ENCODE measurements at places on chromosomes 2 and 18.

DNA sequence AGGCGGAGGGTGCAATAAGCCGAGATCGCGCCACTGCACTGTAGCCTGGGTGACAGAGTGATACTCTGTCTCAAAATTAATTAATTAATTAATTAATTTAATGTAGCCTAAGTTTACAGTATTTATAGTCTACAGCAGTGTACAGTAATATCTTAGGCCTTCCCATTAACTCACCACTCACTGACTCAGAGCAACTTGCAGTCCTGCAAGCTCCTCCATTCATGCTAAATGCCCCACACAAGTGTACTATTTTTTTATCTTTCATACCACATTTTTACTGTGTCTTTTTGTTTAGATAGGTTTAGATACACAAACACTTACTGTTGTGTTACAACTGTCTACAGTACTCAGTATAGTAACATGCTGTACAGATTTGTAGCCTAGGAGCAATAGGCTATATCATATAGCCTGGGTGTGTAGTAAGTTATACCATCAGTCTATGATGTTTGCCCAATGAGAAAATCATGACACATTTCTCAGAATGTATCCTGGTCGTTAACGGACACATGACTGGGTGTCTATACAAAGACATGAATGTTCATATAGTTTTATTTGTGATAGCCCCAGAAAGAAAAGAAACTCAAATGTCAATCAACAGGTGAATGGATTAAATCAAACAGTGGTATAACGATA is 15.8 kb upstream of the RNU2-63P start:
- no peak for DNase-seq

DNA sequence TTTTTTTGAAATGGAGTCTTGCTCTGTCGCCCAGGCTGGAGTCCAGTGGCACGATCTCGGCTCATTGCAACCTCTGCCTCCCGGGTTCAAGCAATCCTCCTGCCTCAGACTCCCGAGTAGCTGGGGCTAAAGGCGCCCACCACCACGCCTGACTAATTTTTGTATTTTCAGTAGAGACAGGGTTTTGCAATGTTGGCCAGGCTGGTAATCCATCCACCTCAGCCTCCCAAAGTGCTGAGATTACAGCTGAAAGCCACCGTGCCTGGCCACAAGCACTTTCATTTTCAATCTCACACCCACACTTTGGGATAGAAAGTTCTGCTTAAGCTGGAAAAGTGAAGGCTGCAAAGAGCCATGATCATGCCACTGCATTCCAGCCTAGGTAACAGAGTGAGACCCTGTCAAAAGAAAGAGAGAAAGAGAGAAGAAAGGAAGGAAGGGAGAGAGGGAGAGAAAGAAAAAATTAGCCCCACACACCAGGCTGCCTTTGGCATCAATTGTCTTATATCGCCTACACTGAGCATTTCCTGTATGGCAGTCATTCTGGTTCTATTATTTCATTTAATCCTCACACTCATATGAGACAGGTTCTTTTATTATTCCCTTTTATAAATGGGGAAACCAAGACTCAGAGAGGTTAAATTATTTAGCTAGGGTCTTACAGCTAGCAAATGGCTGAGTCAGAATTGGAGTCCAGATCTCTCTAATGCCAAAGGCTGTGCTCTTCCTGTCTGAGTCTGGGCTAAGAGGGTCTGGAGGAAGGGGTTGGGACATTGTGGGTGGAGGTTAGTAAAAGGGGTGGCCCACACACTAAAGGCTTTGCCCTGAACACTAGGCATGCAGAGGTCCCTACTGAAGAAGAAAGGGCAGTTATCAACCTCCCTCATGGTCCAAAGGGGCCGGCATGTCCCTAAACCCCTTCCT is 37.9 kb upstream of the PKDCC start:
- no peak for DNase-seq

DNA sequence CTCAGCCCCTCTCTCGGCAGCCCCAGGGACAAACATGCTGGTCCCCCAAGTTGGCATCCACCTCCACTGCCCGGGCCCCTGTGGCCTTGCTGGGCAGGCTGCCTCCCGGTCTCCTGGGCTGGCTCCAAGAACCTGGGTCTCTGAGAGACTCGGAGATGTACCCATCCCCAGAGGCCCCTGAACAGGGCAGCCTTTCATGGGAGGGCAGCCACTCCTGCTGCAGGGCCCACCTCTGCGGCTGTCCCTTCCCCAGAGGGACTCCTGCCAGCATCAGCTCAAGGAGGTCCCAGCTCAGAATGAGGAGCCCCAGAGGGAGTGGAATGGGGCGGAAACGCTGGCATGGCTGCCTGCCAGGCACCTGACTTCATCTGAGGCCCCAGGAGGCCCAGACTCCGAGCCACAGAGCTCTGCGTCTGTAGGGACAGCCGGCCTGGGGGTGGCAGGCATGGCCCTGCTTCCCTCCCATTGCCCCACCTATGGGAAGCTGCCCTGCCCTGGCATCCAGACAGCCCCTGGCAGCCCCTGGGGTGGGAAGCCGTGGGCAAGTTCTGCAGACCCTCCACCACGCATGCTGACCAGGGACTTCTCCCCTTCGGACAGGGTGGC is 857 bp upstream of the CROCC2 start:
- no peak for DNase-seq

DNA sequence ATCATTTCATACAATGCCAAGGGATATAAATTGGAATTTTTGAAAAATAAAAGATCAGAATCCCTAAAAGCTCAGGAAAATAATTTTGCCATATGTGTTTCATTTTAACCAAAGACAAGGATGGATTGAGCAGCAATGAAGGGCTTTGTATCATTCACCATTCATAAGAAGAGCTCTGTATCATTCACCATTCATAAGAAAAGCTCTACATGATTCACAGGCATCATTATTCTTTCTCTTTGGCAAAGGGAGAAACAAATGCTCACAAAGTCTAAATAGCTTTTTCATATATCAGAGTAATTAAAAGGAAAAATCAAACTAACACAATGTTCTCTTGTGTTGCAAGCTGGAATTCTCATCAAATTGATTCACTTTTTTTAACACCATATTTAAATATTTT is 169.1 kb upstream of the MC4R start:
- no peak for DNase-seq

- no peak for DNase-seq
These were observed 6.9 kb upstream of the GPR155 start for GRCh38 chr2:174493549-174494331.

- DNase-seq: no peak
These were observed 4.0 kb downstream of the DHRS9 start for GRCh38 chr2:169073211-169073962.

GRCh38 chr2:154960802-154961583 is 262.5 kb downstream of the KCNJ3 start:
- DNase-seq: no peak

DNA sequence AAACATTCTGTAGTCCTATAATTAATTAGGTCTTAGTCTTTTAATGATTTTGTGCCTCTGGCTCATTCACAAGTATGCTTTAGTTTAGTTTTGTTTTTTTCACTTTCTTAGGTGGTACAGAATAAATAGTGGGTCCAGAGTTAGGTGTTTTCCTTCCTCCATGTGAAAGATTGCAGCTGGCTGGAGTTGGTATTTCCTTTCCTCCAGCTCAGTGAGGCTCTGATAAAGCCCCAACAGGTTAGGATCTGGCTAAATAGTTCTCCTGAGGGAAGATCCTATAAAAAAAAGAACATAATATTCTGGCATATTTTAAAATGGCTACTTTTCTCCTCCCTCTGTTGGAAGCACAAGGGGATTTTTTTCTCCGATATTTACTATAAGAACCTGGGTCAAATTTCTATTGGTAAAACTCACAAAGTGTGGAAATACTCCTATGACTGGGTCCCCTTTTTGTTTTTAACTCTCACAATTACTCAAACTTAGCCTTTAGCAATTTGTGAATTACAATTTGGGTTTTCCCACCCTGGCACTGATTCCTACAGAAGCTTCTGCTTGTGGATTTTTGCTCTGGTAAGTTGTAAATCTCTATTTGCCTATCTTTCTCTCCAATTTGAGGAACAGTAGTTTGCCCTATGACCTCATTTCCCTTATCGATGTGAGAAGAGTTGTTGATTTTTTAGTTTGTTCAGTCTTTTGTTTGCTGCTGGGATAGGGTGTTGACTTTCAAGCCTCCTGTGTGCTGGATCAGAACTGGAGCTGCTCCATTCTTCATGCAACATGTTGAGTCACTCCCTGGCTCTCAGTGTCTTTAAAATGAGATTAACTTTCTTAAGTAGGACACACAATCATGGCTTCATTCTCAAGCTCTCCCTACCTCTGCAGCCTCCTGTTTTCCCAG is 500.9 kb downstream of the RNF144A start:
- no peak for DNase-seq

- no peak for DNase-seq
These were observed 295.3 kb downstream of the SP3 start for GRCh38 chr2:173669888-173670287.

DNA sequence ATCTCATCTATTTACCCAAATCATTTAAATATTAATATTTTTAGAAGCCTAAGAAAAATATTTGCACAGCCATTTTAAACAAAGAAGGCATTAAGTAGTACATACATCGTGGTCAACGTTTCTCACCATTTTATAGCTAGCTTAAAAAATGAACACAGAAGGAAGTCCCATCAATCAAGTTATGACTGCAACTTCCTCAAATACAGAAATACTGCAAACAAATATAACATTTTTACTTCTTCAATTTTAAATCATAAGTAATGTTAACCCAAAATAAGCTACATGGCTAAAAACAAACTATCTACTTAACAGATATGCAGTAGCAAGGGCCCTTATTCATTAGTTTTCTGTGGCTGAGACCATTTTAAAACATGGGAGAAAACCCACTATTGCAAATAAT is 30.6 kb downstream of the ITSN2 start:
- no peak for DNase-seq

DNA sequence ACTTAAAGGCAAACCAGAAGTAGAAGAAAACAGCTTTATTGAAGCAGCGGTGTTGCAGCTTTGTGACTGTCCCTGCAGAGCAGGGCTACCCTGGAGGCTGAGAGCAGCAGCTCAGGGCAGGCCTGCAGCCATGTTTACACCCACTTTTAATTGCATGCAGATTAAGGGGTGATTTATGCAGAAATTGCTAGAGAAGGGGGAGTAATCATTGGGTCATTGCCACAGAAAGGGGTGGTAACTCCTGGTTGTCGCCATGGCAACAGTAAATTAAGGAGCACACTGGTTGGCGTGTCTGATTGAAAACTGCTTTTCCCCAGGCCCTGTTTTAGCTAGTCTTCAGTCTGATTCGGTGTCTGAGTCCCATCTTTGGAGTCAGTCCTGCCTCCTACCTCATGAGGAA is 195.4 kb upstream of the HDAC4 start:
- no peak for DNase-seq

- no peak for DNase-seq
These were observed 168.2 kb downstream of the VWC2L start for GRCh38 chr2:214579035-214579434.

- DNase-seq: peak; percentile 10
These were observed 153.6 kb upstream of the DSEL start for GRCh38 chr18:67670024-67670543.

GRCh38 chr2:57443086-57443485 is 603.5 kb upstream of the VRK2 start:
- no peak for DNase-seq

DNA sequence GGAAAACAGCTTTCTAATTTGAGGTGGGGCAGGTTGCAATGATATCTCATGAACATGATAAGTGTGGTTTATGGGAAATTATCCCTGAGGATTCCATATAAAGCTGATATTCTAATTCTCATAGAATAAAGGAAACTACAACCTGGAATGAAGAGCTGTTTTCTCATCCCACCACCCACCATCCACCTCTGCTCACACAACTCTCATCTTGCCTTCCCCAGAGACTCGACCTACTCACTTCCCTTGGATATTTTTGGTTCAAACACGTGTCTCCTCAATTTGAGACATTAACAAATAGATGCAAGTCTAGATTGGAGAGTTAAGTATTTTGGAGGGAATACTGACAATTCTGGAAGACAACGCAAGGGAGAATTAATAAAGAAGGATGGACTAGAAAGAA is 490.9 kb downstream of the TMEM182 start:
- DNase-seq: no peak

DNA sequence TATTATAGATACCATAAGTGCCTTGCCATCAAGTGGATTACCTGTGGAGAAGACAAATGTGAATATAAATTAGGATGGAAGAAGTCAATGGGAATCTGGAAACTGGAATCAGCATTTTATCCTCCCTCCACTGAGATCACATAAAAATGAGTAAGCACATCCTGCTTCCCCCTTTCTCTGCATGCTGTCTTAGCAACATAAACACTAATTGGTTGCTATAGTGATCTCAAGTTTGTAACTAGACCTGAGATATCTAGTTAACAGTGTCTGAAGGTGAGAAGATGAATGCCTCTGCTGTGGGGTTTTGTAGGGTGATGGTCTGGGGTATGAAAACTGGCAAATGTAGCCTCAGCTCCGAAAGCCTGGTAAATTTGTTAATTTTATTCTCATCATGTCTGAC is 1357.5 kb upstream of the CELF4 start:
- DNase-seq: no peak

GRCh38 chr2:165902934-165903333 is 50.6 kb downstream of the TTC21B start:
- peak; percentile 41 for DNase-seq

GRCh38 chr2:148896136-148896535 is 21.1 kb downstream of the KIF5C start:
- DNase-seq: peak; percentile 48

DNA sequence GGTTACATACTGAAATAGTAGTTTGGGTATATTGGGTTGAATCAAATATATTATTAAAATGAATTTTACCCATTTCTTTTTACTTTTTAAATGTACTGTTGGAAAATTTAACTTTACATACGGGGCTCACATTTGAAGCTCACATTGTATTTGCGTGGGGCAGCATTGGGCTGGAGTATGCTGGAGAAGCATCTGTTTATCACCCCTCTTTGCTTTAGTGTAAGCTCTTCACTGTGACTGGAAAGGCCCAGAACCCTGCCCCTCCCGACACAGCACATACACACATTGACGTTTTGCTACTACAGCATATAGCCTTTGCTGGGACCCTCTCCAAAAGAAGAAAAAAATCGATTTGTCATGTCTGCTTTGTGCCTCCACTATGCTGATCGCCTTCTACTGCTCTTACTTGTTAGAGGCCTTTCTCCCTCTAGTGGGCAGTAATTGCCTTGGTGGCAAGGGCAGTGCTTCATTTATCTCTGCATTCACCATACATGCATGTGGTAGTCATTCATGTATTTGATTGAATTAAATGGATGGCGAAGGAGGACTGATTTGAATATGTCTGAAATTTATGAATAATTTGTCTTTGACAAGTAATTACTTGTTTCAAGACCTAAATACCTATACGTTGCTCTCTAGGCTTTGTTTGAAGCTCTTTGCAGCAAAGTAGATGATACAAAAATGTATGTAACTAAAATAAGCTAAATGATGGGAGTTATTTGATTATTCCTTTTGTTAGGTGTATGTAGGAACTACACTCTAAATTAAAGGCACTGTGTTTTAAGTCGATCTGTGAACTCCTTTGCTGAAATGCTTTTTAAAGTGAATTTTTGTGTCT is 37.4 kb downstream of the VAPA start:
- peak; percentile 74 for DNase-seq

DNA sequence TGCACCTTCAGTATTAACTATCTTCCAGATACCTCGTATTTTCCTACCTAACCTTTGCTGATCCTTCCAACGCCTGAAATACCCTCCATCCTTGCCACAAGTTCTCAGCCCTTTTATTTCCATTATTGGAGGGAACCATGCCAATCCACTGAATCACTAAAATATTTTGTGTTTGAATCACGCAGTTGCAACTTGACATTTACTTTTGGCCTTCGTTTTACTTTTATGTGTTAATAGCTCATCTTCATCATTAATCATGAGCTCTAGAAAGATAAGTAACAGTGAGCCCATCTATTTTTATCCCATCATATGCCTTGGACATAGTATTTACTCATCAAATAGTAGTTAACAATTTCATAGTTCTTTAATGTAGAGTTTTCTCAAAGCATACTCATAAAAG is 463.2 kb downstream of the THSD7B start:
- peak; percentile 66 for DNase-seq
